ENCODE measurements at places on chromosomes 16 and 17.

DNA sequence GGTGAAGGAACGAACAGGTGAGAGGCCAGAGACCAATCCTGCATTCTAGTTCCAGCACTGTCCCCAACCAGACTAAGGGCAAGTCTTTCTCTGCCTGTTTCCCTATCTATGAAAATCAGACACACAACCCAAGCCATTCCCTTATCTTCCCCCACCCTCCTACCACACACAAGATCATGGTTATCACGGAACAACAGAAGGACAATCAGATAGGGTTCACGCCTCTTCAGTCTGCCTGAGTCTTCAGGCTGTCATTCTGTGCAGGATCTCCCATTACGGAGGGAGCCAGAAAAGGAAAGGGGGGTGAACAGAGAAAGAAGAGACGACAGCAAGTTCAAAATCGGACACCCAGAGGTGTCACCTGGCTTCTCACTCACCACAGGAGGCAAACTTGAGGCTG is 11.1 kb downstream of the TLE7 start:
- no peak for DNase-seq

DNA sequence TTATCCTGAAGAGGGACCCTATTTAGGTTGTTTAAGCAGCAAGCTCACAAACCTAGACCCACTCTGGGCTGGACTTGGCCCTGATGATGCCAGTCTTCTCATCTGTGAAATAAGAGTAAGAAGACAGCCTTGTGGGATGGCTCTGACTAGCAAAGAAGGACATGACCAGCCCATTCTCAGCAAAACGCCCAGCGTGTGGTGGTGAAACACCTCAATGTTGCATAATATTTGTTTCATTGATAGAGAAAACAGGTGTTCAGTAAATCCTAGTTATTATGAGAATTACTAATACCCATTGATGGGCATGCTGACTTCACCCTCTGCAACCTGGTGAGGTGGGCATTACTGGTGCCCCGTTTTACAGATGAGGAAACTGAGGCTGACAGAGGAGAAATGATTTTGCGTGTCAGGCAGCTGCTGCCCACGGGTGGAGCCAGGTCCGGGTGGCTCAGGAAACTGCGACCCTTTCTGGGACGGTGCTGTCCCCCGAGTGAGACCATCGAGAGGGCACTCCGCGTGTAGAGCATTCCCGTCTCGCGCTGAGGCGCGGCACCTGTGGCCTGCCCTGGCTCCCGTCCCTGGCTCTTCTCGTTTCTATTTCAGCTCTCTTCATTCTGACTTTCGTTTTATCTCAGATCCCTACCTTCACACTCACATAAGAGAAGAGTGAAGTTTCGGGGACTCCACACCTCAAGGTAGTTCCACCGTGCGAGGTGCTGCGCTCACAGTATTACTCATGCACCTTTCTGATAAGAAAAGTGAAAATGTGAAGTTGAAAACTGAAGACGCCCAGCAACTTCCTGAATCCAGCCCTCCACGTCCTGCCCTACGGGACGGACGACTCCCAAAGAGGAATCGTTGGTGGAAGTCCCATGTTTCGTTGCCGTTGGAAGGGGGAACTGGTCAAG is 48.5 kb downstream of the IRF8 start:
- peak; percentile 71 for DNase-seq

GRCh38 chr17:35931794-35932425 is 1.3 kb upstream of the RDM1 start:
- no peak for DNase-seq

DNA sequence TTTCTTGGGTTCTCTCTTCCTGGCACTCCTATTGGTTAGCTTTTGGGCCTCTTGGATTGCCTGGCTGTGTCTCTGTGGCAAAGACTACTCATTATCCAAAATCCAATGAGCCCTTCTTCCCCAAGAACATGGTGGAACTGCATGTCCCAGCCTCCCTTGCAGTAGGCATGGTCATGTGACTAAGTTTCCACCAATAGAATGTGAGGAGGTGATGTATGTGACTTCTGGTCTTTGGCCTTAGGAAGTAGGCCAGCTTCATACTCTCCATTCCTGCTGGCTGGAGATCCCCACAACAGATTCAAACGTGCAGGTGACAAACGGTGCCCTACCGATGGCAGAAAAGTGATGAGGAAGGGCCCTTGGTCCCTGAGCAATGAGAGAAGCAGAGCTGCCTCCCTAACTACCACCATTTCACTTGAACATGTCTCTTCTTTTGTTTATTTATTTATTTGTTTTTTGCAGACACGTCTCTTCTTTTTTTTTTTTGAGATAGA is 17.3 kb upstream of the SPN start:
- DNase-seq, result no peak

DNA sequence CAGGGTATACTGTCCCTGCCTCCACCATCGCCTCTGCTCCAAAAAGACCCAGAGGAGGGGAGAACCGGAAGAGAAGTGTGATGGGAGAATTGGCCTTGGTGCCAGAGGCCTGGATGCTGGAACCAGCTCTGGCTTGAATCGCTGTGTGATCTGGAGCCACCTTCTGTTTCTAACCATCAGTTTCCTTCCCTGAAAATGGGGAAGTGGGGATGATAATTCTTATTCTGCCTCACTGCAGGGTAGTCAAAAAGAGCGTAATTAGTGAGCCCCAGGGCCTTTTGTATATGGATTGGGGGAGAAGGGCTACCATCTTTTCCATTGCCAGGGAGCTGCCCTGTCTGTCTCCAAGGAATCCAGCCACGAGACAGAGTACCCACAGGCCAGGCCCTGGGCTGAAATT is 52.2 kb downstream of the CCT6B start:
- no peak for DNase-seq

Data from GM18507 (cell line).